ENCODE measurements at places on chromosomes 5 and 9.

DNA sequence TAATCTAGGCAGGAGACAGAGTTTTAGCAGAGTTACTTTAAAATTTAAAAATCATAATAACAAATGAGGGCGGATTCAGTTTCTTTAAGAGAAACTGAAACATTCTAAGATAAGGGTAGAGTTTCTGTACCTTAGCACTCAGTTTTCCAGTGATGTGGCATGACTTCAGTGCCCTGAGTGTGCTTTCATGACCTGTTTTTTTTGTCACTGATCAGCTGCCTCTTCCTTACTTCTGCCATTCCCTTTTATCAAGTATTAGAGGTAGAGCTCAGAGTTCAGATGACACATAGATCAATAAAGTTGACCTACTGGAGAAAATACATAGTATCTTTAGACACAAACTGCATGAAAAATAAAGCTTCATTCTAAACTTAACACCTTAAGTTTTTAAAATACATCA lies 82.3 kb downstream of the ERMP1 start:
- no peak for DNase-seq

GRCh38 chr5:87313216-87313615 lies 45.5 kb downstream of the RASA1 start:
- no peak for DNase-seq

DNA sequence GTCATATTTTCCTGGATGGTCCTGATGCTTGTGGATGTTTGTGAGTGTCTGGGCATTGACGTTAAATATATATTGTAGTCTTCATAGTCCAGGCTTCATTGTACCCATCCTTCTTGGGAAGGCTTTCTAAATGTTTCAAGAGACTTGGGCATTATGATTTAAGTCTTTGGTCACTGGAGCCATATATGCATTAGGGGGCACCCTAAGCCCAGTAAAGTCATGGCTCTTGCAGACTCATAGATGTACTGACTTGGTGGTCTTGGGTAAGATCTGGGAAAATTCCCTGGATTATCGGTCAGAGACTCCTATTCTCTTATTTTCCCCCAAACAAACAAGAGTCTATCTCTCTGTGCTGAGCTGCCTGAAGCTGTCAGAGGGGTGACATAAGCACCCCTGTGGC lies 271.1 kb downstream of the TRIM36 start:
- DNase-seq = no peak

DNA sequence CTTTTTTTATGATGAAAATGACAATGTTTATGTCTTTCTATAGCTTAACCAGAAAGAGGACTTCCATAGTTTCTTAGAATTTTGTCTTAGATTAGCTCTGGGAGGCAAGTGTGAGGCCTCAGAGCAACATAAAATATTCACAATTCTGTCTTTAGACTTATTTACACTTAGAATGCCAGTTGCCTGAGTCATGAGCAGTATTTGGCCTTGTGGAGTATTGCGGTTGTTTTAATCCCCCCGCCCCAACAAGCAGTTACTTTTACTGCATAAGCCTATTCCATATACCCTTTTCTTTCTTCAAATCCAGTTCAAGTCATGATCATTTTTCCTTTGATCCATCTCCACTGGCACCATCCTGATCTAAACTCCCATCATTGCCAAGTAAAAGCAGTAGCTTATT lies 198.0 kb upstream of the EGFLAM start:
- DNase-seq = no peak

- DNase-seq = no peak
Observed at GRCh38 chr9:76395381-76395780, 1.2 kb upstream of the RFK start.

- DNase-seq = no peak
Observed at GRCh38 chr9:130634801-130635200, 29.6 kb upstream of the PRDM12 start.

GRCh38 chr5:128472036-128472435 lies 66.0 kb downstream of the FBN2 start:
- DNase-seq = no peak

- no peak for DNase-seq
Observed at GRCh38 chr9:14080959-14081542, 232.9 kb downstream of the NFIB start.

- no peak for DNase-seq
Observed at GRCh38 chr9:123871781-123872180, 58.1 kb downstream of the DENND1A start.

DNA sequence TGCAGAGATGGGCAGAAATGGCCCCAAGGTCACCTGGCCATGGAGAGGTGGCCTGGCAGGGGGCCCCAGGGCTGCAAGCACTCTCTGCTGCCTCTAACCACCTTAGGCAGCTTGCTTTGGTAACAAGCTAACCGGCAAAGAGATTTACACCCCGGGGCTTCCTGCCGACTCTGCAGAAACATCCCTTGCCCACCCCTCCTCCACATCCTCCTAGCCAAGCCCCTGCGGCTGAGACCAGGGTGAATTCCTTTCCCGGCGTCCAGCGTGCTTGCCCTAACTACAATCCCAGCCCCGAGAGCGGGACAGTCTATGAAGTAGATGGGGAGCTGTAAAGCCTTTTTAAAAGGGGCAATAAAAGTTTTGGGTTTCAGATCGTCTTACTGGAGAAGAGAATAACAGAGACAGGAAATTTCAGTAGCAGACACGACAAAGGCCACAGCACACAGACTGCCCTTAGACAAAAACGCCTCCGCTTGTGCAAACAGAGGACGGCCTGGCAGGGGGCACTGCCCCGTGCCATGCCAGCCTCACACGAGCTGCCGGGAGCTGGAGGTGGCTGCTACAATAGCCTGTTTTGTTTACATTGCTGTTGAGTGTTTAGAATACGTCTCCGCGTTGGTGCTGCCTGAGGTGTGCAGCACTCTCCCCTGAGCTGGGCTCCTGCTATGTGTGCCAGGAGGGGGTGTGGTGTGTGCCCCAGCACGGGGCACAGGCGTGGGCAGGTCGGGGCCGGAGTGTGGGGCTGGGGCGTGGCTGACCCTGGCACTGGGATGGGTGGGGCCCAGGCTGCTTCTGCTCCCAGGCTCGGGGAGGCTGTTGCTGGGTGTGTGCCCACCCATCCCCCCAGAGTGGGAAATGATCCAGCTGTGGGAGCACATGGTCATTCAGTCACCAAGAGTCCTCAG lies 15.3 kb downstream of the MYMK start:
- DNase-seq = no peak

DNA sequence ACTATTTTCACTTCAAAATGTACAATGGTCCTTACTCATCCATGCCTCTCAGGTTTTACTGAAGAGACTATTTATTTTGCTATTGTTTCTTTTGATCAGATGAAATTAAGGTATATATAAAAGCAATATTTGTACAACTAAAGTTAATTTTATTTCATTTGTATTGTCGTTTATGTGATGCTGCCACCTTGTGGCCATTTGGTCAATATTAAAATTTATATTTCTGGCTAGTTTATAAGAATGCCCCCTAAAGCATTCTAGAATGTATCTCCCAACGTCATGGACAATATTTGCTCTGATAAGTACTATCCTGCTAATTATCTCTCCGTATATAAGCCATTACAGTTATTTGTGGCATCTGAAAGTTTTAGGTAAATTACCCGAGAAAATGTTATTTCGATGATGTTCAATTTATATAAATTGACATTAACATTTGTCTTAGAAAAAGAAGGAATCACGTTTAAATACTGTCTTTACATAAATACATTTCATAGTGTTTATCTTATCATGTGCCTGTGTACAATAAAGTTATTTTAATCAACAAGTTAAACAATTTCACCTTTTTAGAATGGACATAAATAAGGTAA lies 680.0 kb downstream of the TAF11L14 start:
- peak; percentile 12 for DNase-seq

GRCh38 chr9:95505072-95505716 lies 11.6 kb downstream of the PTCH1 start:
- no peak for DNase-seq
